ENCODE measurements at places on chromosomes 3 and 15.

DNA sequence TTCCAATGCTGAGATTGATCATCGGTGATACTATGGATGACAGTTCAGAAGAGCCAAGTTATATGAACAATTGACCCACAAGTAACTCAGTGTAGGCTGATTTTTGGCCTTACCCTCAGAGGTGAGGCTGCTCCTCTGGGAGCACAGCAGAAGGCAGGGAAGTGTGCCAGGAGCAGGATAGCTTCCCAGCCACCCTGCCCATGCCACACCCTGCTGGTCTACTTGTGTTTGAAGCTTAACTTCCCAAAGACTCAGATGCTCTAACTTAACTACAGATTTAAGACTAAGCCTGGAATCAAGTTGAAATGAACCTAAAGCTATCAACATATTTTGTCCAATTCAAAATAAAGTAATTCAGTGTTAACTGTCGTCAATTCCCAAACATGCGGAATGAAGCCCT lies 77.5 kb downstream of the BOC start:
- DNase-seq, result no peak

DNA sequence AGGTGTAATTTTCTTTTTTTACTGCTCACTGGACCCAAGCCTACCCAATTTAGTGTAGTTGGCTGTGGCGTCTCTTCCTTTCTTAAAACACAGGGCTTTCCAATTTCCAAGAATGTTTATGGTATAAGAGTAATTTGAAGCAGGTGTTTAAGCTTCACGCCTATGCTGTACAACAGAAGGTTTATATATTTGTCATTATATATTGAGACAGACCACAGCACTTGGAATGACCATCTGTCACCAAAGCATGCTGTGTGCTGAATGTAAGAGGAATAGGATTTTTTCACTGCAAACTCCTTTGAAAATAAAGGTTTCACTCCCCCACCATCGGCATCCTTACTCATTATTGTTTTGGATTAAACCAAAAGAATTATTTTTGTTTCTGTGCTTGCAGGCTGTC lies 325.7 kb downstream of the OTOL1 start:
- DNase-seq, result no peak

- no peak for DNase-seq
Measured at GRCh38 chr15:40280260-40281056, 2.4 kb downstream of the ANKRD63 start.

- no peak for DNase-seq
Measured at GRCh38 chr15:57554063-57554811, 37.5 kb upstream of the MYZAP start.

DNA sequence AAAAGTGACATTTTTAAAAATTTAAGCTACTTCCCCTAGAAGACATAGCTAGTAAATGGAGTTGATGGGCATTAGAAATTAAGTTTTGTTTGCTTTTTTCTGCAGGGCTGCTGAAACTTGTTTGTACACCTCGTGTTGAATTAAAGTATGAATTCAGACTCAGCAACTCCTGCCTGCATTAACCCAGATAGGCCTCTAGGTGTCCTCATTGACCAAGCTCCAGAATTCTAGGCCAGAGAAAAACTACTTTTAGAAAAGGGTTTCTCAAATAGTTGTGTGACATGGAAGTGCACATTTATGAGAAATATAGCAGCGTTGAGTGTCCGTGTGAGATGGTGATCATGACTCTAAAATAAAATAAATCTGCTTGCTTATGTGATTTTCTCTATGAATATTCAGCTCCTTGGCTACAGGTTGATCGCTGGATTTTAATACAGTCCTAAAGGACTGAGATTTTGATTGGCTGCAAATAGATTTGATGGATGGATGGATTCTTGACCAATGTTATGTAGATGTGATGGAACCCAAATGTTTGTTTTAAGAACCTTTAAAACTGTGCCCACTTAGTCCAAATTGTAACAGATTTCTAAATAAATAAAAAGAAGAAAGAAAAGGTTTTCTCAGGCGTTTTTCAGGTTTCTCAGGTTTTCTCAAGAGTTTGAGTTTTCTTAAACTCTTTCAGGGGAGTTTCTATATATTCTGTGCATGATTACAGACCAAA lies 39.4 kb upstream of the LMOD3 start:
- DNase-seq, result peak; percentile 17

GRCh38 chr3:188106887-188107830 lies 46.8 kb upstream of the LPP start:
- no peak for DNase-seq

DNA sequence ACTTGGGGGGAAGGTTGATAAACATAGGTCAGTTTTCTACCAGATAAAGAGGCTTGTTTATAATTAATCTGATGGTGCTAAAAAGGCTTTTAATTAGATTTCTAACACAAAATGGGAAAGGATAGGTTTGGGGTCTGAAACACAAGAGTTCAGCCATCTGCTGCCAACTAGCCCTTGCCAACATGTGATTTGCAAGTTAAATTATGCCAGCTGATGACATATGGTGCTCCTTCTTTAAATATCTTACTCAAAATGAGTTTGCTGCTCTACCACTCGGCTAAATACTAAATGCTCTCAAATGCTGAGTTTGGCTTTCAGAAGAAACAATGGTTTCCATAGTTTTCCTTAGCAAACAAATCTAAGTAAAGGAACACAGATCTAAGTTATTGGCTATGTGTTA lies 557.8 kb upstream of the CCDC54 start:
- DNase-seq, result no peak

DNA sequence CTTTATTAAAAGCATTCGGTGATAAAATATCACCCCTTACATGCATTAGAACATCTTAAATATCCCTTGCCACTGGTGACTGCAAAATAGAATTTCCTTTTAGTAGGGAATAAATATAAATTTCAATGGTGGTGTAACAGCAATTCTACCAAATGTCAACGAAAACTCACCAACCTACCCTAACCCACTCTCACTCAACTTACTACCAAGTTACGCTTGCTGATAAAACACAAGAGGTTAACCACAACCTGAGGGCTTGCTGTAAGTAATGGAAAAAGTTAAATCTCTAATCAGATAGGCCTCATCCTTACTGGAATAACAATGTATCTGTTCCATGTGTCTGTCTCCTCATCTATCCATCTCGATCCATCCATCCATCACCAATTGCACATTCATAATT lies 274.7 kb downstream of the FOXP1 start:
- no peak for DNase-seq

GRCh38 chr3:42702066-42702951 lies at the start of gene HHATL:
Gene HHATL, minus strand, starts transcription at chr3:42702798. Its CDS starts 1,972 bp downstream, at chr3:42700826.
- no peak for DNase-seq

DNA sequence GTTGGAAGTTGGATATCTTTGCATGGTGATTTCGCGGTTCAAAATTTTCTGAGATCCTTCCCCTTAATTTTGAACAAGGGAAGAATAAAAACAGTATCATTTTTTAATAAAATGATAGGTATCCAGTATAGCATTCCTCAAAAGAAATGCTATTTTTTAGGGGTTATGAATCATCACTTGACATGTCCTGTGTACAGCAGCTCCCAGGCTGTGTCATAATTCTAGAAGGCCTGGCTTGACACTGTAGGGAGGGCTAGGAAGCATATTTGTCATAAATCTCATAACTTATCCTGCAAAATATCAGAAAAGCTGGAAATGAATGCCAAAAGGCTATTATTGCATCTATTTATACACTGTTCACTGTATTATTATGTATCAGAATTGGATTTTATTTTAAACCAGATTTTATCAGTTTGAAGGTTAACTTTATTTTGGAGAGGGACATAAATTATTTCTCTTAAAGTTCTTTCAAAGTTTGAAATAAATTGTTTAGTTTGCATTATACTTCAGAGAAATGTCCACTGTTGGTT lies 539.1 kb upstream of the ROBO2 start:
- no peak for DNase-seq

DNA sequence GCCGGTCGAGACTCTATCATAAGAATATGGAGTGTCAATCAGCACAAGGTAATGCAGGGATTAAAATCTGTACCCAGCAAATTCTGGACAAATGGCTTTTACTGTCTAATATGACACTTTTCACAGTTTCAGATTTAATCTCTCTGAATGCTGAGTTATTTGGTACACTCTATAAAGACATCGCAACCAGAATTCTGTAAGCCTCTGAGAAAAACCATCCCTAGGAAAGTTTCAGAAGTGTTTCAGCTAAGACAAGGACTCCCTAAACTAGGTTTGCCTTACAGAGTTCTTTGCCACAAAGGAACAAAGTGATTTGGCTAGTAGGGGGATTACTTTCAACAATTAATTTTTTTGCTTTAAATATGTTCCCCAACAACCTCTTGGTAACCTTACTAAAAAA lies 11.3 kb downstream of the WDR48 start:
- no peak for DNase-seq

DNA sequence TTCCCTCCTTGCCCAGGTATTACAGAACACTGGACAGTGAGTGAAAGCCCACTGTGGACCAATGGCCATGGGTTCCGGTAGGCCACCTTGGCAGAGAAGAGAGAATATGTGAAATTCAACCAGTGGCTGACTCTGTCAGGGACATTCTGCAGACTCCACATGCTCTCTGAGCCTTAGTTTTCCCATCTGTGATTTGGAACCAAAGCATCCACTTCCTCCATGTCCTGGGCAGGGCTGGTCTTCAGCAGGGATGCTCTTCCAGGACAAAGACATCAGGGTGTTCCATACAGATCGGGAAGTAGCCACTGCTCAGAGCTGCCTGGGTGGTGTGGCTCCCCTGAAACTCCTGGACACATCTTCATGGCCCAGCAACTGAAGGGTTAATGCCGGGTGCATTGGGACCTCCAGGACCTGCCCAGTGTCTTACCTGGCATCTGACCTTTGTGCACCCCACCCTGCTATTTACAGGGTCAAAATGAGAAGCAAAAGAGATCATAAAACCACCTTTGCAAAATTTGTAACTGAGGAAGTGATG lies 28.3 kb upstream of the TRPM1 start:
- no peak for DNase-seq

DNA sequence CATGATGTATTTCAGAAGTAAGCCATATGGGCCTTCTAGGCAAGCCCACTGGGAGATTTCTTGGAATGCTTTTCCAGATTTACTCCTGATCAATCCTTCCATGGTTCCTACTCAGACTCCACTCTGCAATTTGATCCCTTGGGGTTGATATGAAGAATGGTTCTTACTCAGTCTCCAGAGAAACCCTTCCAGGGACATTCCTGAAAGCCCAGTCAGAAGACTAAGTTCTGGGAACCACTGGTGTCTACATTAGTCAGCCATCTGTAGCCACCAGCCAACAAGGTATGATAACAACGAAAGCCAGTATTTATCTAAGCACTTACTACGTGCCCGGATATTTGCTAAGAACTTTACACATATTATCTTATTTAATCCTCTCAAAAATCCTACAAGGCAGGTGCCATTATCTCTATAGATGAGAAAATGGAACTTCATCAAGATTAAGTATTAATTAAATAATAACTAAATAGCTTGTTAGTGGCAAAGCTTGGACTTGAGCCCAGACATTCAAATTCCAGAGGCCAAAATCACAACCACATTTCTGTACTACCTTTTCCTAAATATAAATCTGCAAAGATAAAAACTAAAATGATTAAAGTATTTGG lies 32.7 kb downstream of the ZNF385D start:
- no peak for DNase-seq

DNA sequence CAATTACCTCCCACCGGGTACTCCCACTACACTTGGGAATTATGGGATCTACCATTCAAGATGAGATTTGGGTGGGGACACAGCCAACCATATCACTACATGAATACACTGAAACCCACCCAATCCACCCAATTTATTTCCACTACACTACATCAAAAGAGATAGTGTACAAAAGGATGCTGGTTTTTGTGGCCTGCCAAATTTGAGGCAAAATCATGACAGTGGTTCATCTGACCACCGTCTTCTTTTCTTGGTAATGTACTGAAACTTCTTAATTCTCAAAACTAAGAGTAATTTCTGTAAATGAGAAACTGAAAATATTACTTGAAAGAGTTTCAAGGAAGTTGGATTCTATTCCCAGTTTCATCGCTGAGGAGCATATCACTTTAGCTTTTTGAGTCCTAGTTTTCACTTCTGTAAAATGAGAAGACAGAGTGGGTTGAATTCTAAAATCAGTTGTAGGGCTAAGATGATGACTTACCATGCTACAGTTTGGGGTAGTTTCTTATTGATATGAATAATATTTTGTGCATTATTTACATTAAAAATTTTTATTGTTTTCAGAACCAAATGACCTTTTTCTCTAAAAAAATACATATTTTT lies 360.4 kb upstream of the CNTN6 start:
- DNase-seq, result no peak

GRCh38 chr3:179606534-179607085 lies 2.0 kb downstream of the NDUFB5 start:
- DNase-seq, result no peak

- no peak for DNase-seq
Measured at GRCh38 chr3:32910954-32911353, 40.5 kb upstream of the CCR4 start.

GRCh38 chr15:42890161-42890913 lies 30.2 kb downstream of the TTBK2 start:
- DNase-seq, result no peak

DNA sequence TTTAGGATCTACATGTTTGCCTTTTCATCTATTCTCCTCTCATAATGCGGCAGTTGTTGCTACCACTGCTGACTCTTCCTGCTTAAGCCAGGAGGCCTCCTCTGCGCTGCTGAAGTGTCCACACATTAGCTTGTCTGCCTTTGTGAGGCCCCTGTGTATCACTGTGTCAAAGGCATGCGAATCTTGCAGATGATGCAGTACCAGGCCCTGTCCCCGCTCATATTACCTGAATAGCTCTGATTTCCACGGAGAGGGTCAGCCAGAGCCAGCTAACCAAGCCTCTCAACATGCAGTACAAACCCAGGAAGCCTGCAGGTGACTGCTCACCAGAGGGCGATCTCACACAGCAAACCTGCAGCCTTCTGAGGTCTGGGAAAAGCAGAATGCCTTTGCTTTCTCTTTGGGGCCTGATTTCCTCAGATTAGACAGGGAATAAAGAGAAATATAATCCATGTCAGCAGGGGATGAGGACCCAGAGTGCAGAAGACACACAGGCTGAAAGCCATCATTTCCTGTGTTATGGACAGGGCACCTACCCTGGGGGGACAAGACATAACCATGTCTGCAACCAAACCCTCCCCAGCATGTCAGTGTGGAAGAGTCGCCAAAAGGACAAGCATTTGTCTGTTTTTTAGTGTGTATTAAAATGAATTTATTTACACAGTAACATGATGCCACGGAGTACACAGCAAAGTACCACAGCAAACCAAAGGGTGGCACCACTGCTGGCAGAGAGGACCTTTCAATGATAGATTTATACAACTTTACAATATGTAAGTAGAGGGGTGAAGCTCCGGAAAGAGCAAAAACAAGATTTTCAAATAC lies 36.8 kb upstream of the TSPAN3 start:
- peak; percentile 23 for DNase-seq

GRCh38 chr15:39666677-39667076 lies 85.8 kb downstream of the THBS1 start:
- DNase-seq, result no peak
